ENCODE measurements at places on chromosomes 4 and X. TPM values are rescaled to one million over a fixed set of nuclear protein-coding genes. Genes with fewer than 3 reads are reported as not detected.

The TBX22 gene
- 0.03 TPM for polyA plus RNA-seq

The USP11 gene
- polyA plus RNA-seq, result 25.4 TPM

The CTSO gene
- 4.1 TPM for polyA plus RNA-seq

The DCAF4L1 gene
- 0.51 TPM for polyA plus RNA-seq

The STIM2 gene
- 5.2 TPM for polyA plus RNA-seq

The TRIM60 gene
- polyA plus RNA-seq, result not detected

The FRMPD4 gene
- polyA plus RNA-seq, result 0.44 TPM

The ANOS1 gene
- polyA plus RNA-seq, result 0.81 TPM

The MAGEA1 gene
- polyA plus RNA-seq, result not detected

The RAB9B gene
- polyA plus RNA-seq, result 4.4 TPM

The GLRA3 gene
- not detected for polyA plus RNA-seq

The SH3RF1 gene
- polyA plus RNA-seq, result 2.6 TPM

The GAGE1 gene
- polyA plus RNA-seq, result not detected

The UGT2A1 gene
- polyA plus RNA-seq, result not detected

The EDA gene
- polyA plus RNA-seq, result 3.1 TPM

The C4orf54 gene
- 0.80 TPM for polyA plus RNA-seq

The CCSER1 gene
- 1.5 TPM for polyA plus RNA-seq
